Hematopoietic multipotent progenitor cell treated with erythropoietin and hydrocortisone succinate and interleukin-3 and kit ligand, for 6 days (in vitro differentiated cells): ENCODE measurements at places on chromosomes 5 and 9.
A peak's percentile ranks its signal among the peaks of the same experiment; 100 is the strongest.

DNA sequence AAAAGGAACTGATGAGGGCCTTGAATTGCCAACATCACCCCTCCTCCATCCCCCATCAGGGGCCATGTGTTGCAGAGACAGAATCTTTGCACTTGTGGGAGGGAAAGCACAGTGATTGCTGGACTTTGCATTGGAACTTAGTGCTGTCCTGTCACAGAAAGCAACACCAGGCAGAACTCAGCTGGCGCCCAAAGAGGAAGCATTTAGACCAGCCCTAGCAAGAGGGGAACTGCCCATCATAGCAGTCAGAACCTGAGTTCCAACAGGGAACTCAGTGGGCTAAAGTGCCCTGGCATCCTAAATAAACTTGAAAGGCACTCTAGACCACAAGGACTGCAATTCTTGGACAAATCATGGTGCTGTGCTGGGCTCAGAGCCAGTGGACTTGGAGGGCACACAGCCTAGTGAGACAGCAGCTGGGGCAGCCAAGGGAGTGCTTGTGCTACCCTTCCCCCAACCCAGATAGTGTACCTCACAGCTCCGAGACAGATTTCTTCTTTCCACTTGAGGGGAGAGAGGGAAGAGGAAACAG, 128.1 kb downstream of the ACTL7B start:
- DNase-seq, result peak; percentile 8

- no peak for DNase-seq
Observed at GRCh38 chr5:155263381-155263780, 249.8 kb downstream of the KIF4B start.

DNA sequence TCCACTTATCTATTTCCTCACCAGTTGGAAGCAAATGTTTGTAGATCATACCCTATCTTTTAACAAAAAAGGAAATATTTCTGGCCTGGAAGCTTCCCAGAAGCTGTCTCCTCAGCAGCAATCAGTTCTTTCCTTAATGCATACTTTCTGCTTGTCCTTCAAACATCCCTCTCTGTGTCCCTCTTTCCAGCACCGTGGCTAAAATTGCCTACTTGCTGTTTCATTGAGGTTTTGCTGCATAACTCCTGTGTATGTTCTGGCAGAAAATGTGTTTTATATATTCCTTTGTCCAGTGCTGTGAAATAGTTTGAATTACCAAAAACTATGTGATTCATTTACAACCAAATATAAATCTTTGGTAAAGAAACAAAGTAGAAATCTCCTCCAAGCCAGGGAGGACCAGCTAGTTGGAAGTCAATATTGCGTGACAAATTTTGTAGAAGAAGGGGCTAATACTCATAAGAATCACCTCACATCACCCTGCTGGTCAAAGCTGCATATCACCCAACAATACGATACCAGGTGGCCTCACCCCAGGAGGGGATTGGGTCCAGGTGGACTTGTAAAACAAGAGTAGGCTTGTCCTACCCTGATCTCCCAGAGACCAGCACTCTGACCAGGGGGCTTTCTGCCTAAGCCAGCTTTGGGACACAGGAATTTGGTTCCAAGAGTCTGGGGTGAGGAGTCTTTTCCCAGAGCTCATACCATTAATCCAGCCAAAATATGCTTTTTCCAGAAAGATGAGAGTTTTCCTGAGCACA, 198.4 kb upstream of the SNX2 start:
- DNase-seq, result no peak

GRCh38 chr9:38088006-38088925, 19.2 kb upstream of the SHB start:
- peak; percentile 64 for DNase-seq

DNA sequence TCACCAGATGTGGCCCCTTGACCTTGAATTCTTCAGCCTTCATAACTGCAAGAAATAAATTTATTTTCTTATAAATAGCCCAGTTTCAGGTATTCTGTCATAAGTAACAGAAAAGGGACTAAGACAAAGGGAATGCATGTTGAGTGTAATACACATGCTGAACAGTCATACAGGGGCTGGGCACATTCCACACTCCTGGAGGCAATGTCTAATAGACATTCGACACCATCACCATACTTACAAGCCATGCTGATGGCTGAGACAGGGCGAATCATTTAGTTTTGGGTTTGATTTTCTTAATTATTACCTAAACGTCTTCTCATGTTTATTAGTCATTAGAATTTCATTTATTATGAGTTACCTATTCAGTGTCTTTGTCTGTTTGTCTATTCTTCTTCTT, 68.5 kb downstream of the TENT4A start:
- no peak for DNase-seq

GRCh38 chr5:101943784-101944183, 352.3 kb downstream of the SLCO4C1 start:
- DNase-seq, result peak; percentile 52

- DNase-seq, result no peak
Observed at GRCh38 chr9:98610711-98611110, 98.0 kb downstream of the GABBR2 start.

GRCh38 chr9:75500479-75500878, 390.0 kb upstream of the PCSK5 start:
- no peak for DNase-seq

- peak; percentile 33 for DNase-seq
Observed at GRCh38 chr9:128503870-128504269, 649 bp upstream of the GLE1 start.

DNA sequence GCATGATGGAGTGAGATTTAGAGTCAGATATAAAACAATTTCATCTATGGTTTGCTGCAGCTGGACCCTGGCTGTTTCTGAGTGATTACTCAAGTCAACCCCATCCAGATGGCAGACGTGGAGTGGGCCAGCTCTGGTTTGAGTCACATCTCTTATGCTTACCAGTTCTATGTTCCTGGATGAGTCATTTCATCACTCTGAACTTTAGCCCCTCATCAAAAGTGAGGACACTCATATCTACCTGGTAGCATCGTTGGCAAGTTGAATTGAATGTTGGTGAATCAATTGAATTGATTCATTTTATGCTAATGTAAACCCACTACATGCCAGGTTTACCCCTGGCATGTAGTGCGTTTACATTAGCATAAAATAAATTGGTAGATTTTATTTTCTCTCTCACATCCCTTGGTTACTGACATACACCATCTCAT, 176.4 kb downstream of the FGF18 start:
- DNase-seq, result no peak

DNA sequence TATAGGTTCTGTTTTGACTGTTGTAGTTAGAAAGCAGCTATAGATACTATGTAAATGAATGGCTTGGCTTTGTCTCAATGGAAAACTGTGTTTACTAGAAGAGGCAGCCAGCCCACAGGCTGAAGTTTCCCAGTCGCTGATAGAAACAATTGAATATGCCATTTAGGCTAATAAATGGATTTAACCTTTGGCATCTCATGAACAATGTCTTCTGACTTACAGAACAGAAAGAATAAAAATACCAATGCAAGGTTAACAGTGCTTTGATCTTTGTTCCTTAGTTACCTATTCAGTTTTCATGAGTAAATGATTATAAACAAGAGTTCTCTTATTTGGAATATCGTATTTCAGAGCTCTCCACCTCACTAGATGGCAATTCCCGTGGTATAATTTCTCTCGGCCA, 120.6 kb downstream of the PAM start:
- DNase-seq, result no peak

GRCh38 chr5:17396247-17396646, 101.8 kb upstream of the TAF11L2 start:
- DNase-seq, result no peak

- no peak for DNase-seq
Observed at GRCh38 chr9:33043671-33044070, 18.6 kb downstream of the DNAJA1 start.

DNA sequence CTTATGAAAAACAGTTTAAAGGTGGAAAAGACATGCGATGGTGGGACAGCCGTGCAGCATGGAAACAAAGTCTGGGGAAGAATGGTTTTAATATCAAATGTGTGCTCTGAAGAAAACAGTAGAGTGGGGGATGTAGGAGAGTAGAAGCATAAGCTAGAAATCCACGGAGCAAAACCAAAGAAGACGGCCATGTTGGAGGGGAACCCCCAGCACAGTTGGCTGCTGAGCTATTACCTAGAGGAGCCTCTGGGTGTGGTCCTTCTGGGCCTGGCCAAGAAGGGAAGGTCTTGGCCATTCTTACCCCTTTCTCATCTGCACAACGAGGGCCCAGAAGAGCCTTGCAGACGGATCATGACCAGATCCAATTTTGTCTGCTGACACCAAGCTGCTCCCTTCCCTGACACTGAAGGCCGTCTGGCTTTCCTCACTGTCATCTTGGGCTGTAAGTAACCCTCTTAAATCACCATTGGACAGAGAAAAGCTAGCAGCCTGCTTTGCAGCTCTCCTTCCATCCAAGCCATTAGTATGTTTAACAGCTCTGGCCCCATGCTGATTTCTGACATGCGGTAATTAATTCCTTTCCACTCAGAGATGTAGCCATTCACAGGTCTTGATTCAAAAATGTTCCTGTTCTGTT, 189.5 kb downstream of the SEC61B start:
- no peak for DNase-seq

DNA sequence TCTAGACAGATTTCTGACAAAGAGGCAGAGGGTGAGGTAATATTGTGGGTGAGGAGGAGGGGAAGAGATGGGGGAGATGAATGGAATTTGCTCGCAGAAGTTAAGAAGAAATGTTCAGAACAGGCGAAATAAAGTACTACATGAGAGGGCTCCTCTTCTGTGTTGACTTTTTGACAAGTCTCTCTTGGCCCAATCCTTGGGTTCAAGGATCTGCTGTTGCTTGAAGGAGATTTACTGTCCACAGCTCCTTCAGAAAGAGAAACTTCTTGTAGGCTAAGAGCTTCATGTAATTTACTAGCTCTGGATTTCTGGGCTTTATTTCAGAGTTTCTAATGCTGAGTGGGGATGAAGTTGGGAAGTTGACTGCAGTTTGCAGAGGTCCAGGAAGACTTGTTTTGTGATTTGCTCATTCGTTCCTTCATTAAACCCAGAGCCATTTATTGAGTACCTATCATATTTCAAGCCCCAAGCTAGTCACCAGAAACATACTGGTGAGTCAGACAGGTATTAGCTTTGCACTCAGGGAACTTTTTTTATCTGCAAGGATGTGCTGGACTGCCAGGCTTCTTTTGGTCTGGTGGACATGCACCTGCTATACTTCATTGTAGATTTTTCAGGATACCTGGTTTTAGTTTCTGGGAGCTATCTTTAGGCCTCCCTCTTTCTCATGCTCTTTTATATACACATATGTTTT, 402.9 kb upstream of the CLINT1 start:
- no peak for DNase-seq

- no peak for DNase-seq
Observed at GRCh38 chr5:74664551-74664950, 20.5 kb upstream of the HEXB start.

DNA sequence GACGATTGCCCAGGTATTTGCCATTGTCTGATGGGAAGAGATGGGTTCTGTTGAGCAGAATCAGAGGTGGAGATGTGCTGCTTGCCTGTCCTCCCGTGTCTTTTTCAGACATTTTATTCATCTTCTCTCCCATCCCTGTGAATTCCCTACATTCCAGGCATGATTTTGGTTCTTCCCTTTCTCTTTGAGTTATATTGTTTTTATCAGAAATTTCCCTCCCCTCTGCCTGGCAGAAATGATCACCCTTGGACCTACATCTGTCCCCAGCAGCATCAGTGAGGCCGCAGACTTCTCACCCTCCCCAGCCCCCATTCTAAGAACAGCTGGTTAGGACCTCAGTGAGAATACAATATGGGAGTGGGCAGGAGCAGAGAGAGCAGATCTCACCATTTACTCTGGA, 640.2 kb downstream of the CCDC171 start:
- DNase-seq, result no peak

DNA sequence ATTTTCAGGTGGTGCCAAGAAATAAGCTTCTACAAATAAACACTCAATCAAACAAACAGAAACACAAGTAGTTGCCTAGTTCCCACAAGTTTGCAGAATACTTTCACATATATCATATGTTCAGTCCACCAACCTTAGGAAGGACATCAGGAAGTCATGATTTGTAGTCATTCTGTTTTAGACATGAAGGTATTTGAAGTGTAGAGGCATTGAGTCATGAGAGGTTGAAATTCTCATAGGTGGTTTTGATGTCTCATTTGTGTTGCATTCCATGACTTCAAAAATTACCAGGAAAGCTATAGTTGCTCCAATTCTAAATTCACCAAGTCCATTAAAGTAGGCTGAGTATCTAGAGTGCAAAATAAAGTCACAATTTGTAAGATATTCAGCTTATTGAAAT, 159.0 kb downstream of the KCTD16 start:
- no peak for DNase-seq

DNA sequence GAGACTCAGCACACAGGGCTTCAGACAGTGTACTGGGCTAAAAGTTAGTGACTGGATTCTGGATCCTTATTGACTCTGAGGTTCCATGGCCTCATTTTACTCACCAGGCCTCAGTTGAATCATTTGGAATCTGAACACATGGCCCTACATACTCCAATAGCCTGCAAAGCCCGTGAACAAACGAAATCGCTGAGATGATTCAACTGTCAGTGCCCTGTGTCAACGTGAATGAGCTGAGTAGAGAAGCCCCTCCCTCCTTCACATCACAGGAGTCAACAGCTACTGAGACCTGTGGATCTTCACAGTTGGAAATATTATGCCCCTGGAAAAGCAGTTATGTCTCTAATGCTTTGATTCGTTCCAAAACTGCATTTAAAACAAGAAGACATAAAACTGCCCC, 429.3 kb downstream of the GADD45G start:
- DNase-seq, result no peak

DNA sequence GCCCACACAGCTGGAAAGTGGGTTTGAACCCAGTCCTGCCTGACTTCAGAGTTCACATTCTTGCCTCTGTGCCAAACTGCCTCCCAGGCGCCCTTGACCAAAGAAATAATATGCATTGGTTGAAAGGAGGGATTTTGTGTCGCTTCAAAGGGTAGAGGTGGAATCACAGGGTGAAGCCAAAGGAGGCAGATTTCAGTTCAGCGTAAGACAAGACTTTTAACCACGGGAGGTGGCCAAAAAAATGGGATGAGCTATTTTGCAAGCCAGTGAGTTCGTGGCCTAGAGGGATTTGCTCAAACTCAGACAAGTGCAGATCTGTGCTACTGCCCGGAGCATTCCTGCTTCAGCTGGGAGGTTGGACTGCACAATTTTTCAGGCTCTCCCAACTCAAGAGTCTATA, 57.6 kb upstream of the RANBP3L start:
- no peak for DNase-seq

DNA sequence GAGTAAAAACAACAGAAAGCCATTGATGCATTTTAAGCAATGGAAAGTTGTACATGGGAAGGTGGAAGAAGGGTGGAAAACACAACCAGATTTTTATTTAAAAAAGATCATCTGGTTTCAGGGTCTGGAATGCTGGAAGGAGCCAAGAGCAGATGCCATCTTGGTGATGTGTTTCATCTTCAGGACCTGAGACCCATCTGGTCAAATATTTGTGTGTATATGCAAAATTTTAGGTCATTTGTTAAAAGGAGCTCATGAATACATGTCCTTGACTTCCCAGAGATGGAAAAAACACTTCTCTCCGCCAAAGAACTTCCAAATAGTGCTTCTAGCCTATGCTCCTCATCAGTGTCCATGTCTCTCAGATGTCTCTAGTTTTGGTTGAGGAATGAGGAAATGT, 110.6 kb upstream of the GDNF start:
- DNase-seq, result no peak

- no peak for DNase-seq
Observed at GRCh38 chr5:151602806-151603205, 11.7 kb upstream of the FAT2 start.

GRCh38 chr5:17087035-17087434, 130.4 kb upstream of the BASP1 start:
- DNase-seq, result no peak
